ENCODE measurements at places on chromosomes 4 and X. TPM values are rescaled to one million over a fixed set of nuclear protein-coding genes. Genes with fewer than 3 reads are reported as not detected.

- DNase-seq, result no peak
These were observed 33.9 kb downstream of the USP46 start for GRCh38 chr4:52625216-52625615.

Gene UGT2B17
- total RNA-seq, result not detected

Gene DUX4
- total RNA-seq, result not detected

- DNase-seq, result no peak
These were observed 23.3 kb downstream of the UCHL1 start for GRCh38 chr4:41280010-41280409.

- DNase-seq, result no peak
These were observed 522.4 kb upstream of the RPS6KA3 start for GRCh38 chrX:20789103-20789502.

Gene BCAP31
- total RNA-seq, result 124 TPM

GRCh38 chrX:23857935-23858334 lies 49.8 kb downstream of the APOO start:
- DNase-seq, result no peak

Gene RBM47
- total RNA-seq, result 21.0 TPM

DNA sequence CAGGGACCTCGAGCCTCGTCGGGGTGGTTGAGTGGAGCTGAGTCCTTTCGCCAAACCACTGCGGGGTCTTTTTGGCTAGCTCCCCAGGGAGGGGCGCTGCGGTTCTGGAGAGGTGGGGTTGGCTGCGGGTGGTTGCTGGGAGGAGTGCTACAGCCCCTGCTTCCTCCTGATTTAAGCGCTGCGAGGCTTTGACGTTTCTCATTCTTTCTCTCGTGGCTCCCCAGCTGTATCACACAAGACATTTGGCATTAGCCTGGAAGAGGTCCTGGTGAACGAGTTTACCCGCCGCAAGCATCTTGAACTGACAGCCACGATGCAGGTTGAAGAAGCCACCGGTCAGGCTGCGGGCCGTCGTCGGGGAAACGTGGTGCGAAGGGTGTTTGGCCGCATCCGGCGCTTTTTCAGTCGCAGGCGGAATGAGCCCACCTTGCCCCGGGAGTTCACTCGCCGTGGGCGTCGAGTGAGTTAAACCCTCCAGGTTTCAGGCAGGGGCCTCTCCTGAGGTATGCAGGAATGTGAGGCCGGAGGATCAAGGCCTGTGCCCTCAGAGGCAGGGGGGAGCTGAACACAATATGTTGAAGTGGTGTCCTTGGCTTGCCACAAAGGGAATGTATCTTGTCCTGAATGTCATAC lies 25.5 kb downstream of the ARHGAP36 start:
- no peak for DNase-seq

GRCh38 chr4:138055890-138056289 lies 186.3 kb downstream of the SLC7A11 start:
- no peak for DNase-seq

DNA sequence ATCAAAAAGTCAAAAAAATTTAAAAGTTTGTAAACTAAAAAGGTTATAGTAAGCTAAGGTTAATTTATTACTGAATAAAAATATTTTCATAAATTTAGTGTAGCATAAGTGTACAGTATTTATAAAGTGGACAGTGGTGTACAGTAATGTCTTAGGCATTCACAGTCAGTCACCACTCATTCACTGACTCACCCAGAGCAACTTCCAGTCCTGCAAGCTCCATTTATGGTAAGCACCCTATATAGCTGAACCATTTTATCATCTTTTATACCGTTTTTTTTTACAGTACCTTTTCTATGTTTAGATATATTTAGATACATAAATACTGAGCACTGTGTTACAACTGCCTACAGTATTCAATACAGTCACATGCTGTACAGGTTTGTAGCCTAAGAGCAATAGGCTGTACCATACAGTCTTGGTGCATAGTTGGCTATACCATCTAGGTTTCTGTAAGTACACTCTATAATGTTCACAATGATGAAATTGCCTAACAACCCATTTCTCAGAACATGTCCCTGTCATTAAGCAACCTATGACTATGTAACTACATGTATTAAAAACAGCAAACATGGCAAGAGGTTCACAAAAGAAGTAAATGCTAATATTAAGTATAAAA lies 18.6 kb downstream of the ACSL4 start:
- DNase-seq, result no peak
